ENCODE measurements at places on chromosomes 13 and 19.

DNA sequence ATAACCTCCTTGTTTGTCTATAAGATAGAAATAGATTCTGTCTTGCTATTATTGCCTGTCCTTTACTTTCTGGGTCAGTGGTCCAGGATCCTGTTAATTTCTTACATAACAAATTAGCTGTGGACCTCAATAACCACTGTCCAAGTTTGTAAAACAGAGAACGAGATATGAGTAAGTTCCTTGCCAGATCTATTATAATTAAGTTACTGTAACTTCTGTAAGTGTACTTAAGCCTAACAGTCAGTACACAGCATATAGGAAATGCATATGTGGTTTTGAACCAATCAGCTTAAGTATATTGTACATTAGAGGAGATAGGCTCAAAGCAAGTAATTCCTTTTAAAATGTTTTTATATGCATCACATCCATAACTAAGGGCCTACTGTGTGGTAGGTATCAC, 34.9 kb downstream of the HTR2A start:
- DNase-seq, result no peak

GRCh38 chr19:21691661-21692060, 75.7 kb downstream of the ZNF100 start:
- DNase-seq, result no peak

DNA sequence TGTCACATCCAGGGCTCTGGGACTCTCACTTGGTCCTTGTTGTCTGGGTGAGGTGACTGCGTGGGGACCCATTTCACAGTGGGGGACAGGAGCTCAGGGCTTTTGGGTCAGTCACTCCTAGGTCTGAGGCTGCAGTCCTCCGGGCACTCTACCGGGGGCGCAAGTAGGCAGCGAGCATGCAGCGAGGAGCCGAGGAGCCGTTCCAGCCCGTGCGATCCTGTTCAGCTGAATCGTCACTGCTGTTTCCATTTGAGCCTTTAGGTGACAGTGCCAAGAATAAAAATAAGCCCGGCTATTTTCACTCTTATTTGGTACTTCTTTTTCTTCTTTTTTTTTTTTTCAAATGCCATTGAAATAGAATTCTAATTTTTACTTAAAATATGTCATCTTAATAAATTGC, 126.5 kb downstream of the ZNF536 start:
- no peak for DNase-seq

DNA sequence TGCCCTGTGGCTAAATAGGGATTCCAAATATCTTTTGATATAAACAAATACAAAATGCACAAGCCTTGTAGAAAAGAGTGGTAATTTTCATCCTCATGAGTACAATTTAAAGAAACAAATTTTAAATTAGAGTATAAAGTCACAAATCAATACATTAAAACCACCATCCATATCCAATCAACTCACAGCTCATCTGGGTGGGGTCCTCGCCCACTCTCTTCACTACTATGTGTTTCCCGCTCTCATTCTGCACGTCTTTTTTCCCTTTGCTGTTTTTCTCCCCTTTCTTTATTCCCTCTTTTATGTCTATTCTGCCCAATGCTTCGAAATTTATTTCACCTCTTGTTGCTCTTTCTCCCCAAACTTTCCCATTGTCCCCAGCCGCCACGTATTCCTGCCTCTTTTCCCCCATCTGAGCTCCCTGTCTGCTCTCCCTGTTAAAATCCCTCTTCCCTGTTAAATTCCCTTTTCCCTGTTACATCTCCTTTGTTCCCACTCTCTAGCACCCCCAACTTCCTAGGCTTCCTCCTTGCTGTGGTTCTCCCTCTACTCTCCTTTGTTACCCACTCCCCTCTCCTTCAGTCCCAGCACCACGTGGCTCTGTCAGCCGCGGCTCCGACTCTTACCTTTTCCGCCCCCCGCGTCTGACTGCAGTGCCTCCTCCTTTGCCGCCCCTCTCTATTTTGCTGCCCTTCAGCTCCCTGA, 1.3 kb downstream of the ZNF616 start:
- DNase-seq, result peak; percentile 19

DNA sequence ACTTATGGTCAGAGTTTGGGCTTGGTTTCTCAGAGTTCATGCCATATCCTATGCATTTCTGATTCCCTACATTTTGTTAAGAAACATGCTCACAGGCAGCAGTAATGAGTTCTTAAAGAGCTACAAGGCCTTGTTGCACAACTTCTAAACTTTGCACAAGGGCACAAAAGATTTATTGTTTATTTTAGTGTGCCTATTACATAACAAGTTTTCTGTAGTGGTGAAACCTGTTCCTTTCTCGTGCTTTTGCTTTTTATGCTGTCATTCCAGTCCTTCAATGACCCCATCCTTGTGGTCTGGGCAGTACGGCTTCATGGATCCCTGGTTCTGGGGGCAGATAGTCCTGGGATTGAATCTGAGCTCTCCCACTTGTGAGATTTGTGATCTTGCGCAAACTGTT, 17.8 kb downstream of the ZNF507 start:
- DNase-seq, result no peak

GRCh38 chr13:24181991-24182702, 21.6 kb downstream of the SPATA13 start:
- DNase-seq, result no peak

- peak; percentile 97 for DNase-seq
These were observed 16.4 kb downstream of the FPR3 start for GRCh38 chr19:51811344-51811743.

- DNase-seq, result no peak
These were observed 17.2 kb downstream of the PRR36 start for GRCh38 chr19:7856679-7857663.

GRCh38 chr13:95530178-95530577, 22.3 kb upstream of the CLDN10 start:
- peak; percentile 33 for DNase-seq

DNA sequence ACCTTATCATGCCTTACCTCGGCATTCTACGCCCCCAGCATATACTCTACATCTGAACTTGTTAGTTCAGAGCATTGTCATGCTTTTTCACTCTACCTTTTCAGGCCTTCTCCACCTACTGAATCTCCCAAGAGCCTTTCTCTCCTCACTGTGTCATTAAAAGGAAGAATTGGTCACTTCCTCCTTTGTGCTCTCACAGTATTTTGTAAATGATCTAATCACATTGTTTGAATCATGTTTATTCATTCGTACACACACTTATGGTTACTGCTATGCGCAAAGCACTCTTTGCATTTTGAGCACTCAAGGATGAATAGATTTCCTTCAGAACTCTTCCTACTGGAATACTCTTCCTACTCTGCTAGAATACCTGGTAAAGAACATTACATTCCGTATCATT, 15.8 kb upstream of the ELF1 start:
- peak; percentile 56 for DNase-seq

GRCh38 chr13:98606296-98606695, 29.4 kb upstream of the STK24 start:
- DNase-seq, result no peak

GRCh38 chr19:45336696-45337251, 3.8 kb upstream of the KLC3 start:
- no peak for DNase-seq

DNA sequence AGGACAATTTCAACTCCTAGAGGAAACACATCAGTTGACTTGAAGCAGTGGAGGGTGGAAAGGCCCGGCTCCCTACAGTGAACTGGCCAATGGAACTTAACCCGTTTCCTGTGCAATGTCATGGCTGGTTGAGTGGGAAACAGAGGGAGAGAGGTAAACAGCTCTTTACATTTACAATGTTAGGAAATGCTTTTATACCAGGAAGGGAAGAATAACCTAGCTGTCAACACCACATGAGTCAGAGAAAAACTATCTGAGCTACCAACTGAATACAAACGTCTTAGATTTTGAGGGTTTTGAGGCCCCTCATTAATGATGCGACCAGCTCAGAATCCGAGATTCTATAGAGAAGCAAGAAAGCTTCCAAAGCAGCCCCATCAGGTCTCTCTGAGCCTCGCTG, 36.7 kb downstream of the CARD8 start:
- DNase-seq, result no peak

DNA sequence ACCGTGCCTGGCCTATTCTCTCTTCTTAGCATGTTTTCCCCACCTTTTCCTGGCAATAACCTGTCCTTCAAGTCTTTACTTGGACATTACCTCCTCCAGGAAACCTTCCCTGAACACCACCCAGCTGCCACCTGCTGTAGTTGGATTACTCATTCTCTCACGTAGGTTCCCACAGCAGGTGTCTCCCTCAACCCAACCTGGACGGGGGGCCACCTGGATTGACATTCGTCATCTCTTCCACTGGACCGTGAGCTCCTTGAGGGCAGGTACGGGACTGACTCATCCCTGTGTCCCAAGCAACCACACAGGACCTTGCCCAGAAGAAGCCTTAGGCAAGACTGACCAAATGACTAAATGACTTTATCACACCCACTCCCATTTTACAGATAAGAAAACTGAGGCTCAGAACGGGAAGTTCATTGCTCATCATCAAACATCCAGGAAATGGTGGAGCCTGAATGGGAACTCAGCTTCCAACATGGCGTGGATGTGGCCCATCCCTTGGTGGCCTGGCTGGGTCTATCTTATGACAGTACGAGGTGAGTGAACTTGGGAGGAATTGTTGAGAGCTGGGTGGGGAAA, 3.5 kb upstream of the KLK6 start:
- no peak for DNase-seq

- no peak for DNase-seq
These were observed 88.9 kb downstream of the TSHZ3 start for GRCh38 chr19:31260171-31260933.

DNA sequence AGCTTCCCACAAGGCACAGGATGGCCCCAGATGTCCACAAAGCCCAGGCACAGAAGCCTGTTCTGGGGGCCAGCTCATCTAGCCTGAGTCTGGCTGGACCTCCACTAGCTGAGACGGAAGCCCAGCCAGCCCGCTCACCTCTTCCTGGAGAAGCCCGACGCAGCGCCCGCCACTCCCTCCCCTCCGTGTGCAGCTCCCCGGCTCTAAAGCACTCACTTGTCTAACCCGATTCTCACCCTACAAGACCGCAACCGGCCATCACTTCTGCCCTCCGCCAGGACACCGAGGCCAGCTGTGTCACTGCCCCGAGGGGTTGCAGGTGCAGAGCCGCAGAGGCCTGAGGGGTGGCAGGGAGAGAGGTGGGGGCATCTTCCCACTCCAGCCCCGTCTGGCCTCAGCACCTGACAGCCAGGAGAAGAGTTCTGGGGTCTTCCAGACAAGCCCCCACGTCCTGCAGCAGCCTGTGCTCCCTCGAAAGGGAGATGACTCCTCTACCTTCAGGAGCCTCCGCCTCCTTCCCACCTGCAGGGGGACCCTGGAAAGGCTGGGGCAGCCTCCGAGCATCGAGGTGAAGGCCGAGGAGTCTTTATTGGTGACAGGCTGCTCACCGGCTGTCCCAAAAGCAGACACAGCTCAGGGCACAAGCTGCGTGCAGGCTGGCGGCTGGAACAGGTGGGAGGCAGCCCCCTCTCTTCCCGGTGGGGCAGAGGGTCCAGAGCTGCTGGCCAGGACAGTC, 5.9 kb upstream of the DIRAS1 start:
- DNase-seq, result no peak

- DNase-seq, result no peak
These were observed 432.4 kb downstream of the SLITRK1 start for GRCh38 chr13:83449668-83450395.

- DNase-seq, result peak; percentile 53
These were observed 4.5 kb downstream of the CPB2 start for GRCh38 chr13:46100191-46100815.

DNA sequence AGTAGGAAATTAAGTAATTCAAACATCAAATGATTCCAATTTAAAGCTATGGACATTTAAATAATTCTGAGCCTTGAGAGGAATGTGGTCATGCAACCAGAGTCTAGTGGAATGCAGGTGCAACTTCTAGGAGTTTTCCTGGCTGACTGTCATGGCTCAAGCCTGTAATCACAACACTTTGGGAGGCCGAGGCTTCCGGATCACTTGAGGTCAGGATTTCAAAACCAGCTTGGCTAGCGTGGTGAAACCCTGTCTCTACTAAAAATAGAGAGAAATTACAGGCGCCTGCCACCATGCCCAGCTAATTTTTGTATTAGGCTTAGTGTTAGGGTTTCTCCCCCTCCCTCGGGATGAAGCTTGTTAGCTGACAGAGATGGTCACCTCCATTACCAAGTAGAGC, 6.4 kb downstream of the ZNF808 start:
- peak; percentile 70 for DNase-seq

- DNase-seq, result peak; percentile 79
These were observed at the start of gene GPC5 for GRCh38 chr13:91398413-91399188. GPC5 (plus strand) TSS chr13:91398621.

DNA sequence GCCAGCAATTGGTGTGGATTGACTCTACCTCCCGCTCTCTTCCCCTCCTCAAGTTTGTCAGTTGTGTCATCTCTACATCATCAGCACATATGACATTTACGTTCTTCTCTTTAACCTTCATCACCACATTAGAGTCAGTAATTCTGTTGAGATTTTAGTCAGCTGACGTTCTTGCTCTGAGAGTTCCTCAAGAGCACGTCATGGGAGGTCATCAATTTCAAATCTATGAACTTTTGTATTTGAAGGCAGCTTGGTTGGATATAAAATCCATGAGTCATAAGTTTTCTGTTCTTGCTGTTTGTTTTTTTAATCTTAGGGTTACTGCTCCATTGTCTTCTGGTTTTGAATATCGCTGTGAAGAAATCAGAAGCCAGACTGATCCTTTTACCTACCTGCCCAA, 21.8 kb upstream of the ARGLU1 start:
- no peak for DNase-seq

DNA sequence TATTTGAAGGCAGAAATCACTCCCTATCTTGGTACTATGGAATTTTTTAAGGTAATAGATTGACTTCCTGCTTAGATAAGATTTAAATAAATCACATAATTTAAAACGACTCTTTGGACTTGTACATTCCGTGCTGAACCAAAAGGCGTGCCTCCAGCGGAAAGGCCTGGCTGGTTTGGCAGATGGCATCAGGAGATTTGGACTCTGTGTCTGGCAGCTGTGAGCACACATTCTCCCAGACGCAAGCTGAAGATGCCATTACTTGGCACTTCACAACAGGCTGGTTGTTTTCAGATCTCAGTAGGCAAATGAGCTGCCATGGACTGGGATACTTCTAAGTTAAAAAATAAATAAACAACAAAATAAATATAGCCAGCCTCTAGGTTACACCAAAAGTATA, 104.5 kb upstream of the SLC15A1 start:
- no peak for DNase-seq

DNA sequence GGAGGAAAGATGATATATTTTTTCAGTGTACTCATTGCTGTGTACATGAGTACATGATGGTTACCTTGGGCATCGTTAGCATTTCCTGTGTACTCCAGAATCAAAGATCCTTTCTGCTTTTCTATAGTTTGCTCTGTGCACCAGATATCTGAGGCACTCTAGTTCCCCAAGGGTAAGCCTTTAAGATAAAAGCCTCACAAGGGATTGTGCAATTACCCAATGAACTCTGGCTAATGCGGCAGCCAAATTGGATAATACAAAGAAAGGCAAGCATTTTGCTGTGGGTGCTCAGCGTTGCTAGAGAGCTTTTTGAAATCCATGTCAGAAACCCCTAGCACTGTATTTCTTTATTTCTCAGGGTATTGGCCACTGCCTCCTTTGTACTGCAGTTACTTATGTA, 2.9 kb downstream of the CYSLTR2 start:
- DNase-seq, result peak; percentile 68

- no peak for DNase-seq
These were observed 5.4 kb downstream of the KIR3DL3 start for GRCh38 chr19:54729416-54730188.

All from suppressor macrophage (primary cell).